Transverse colon (tissue), 4 donors: ENCODE measurements at places on chromosomes 3 and 15.

DNA sequence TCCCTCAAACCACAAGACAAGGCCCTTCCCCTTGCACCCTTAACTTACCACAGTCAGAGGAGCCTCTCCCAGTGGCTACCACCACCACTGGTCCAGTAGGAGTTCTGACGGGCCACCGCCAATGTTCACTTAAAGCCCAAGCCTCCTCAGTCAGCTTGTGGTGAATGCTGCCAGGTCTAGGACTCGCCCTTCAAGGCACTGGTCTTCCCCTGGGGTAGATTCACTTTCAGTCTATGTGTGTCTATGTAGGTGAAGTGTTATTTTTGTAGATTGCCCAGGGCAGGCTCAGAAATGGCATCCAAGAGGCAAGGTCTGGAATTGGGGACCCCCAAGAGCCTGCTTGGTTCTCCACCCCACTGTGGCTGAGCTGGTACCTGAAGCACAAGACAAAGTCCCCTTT, 15.4 kb upstream of the CASR start:
- H3K36me3 ChIP-seq = no peaks in the 10 kb centered on the region
- no peaks in the 10 kb centered on the region for H3K27me3 ChIP-seq
- no peak overlapping the region for H3K4me3 ChIP-seq
- DNase-seq = no peak
- H3K4me1 ChIP-seq = no peaks in the 10 kb centered on the region

DNA sequence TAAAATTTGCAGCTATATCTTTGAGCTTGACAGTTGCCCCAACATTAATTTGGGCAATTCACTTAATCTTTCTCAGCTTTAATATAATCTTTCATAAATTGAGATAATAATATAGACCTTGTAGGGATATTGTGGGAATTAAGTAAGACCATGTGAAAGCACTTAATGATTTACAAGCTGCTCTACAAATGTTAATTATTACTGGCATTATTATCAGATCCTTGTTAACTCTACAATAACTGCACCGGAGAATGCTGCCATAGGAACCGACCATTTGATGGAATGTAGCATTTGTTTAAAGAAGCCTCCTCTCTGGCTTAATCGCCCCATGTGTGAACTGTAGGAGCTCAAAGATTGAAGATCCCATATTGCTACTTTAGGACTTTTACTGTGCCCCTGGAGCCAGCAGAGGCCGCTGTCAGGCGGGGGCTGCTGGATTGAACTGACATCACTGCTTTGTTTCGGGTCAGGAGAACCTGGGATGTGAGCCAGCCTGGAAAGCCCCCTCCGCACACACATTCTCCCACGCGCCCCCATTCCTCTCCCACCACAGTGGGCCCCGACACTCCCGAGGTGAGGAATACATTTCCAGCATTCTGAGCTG, 154.2 kb upstream of the TNIK start:
- no peaks in the 10 kb centered on the region for H3K36me3 ChIP-seq
- H3K27ac ChIP-seq = no peak overlapping the region
- H3K27me3 ChIP-seq = no peaks in the 10 kb centered on the region
- no peak overlapping the region for H3K4me3 ChIP-seq
- DNase-seq = no peak

DNA sequence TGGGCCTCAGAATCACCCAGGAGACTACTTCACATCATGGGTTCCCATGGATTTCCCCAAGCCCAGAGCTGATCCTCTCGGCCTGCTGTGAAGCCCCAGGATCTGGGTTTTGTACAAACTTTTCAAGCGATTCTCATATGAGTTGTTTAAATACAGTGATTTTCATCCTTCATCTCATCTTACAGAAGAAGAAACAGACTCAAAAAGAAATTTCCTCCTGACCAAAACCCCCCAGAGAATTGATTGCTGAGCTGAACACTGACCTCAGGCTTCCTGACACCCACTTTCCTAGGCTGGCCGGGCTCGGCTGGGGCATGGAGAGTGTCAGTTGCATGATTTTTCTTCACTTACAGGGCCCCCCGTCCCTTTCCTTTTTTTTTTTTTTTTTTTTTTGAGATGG, 60.3 kb downstream of the BDH1 start:
- H3K4me3 ChIP-seq = no peak overlapping the region
- no peaks in the 10 kb centered on the region for H3K36me3 ChIP-seq
- peak overlapping the region; percentile 77 for H3K27ac ChIP-seq
- peaks cover 4% of the 10 kb centered on the region for H3K4me1 ChIP-seq
- no peaks in the 10 kb centered on the region for H3K27me3 ChIP-seq
- DNase-seq = no peak

DNA sequence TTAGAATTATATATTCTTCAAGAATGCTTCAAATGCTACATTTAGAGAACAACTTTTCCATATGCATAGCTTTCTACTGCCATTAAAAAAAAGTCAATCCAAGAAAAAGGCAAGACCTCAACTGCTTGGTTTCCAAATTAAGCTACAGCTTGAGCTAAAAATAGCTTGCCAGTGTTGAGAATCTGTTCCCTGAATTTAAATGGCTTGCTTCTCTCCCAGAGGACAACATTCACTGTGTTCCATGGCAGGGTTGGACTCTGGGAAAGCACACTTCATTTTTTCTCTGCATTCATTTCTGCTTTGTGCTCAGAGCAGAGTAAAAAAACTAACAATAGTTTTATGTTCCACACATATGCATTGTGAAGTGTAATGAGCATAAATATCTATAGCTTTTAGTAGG, 50.3 kb upstream of the ACTL6A start:
- H3K4me1 ChIP-seq = no peaks in the 10 kb centered on the region
- H3K27me3 ChIP-seq = no peaks in the 10 kb centered on the region
- no peak for DNase-seq
- no peaks in the 10 kb centered on the region for H3K36me3 ChIP-seq

- no peaks in the 10 kb centered on the region for H3K36me3 ChIP-seq
- no peak overlapping the region for H3K4me3 ChIP-seq
- DNase-seq = no peak
- peaks cover 11% of the 10 kb centered on the region for H3K27me3 ChIP-seq
- H3K4me1 ChIP-seq = peaks cover 1% of the 10 kb centered on the region
- no peak overlapping the region for H3K27ac ChIP-seq
These were observed 8.1 kb upstream of the LRRC2 start for GRCh38 chr3:46574243-46574646.

DNA sequence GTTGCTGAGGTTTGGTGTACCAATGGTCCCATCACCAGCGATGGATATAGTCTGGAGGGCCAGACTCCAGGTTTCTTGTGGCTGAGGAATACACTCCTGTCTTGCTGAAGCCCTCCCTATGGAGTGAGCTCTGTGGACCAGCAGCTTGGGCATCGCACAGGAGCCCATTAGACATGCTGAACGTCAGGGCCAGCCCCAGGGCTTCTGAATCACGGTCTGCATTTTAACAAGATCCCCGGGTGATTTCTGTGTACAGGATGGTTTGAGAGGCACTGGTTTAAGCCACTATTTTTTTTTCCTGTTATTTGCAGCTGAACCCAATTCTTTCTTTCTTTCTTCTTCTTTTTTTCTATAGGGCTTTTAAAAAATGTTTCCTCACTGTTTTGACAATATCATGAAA, 69.5 kb upstream of the XCR1 start:
- H3K27me3 ChIP-seq = no peaks in the 10 kb centered on the region
- no peak overlapping the region for H3K4me3 ChIP-seq
- DNase-seq = no peak
- H3K36me3 ChIP-seq = no peaks in the 10 kb centered on the region
